HFFc6 (cell line): ENCODE measurements at places on chromosomes 12 and 14.

GRCh38 chr12:57580466-57580795, 10.6 kb upstream of the PIP4K2C start:
- DNase-seq = no peak

GRCh38 chr12:65595016-65595560, 229.2 kb upstream of the HMGA2 start:
- no peak for DNase-seq

DNA sequence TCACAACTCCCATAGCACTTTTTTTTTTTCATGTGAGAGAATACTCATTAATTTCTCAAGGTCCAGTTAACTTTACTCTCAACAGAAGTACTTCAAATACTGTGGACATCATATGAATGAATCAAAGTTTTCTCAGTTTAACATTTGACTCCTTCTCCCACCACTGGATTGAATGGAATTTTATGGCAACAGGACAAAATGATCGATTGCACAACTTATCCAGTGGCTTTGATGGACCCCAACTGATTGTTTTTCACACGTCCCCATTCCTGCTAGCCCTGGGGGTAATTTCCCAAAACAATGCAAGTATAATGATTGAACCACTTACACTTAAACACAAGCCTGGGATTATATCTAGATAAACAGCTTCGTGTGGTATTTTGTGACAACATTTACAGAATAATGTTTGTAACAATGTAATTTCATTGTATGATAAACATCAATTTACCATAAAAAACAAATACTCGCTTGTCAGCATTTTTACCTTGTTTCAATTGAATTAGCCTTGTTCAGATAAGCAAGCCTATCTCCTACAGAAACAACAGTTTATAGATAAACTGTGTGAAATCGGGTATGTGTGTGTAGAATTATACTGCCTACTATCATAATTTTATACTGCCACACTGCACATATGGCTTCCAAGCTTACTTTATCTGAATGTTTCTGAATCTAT, 60.9 kb downstream of the SOX5 start:
- no peak for DNase-seq

DNA sequence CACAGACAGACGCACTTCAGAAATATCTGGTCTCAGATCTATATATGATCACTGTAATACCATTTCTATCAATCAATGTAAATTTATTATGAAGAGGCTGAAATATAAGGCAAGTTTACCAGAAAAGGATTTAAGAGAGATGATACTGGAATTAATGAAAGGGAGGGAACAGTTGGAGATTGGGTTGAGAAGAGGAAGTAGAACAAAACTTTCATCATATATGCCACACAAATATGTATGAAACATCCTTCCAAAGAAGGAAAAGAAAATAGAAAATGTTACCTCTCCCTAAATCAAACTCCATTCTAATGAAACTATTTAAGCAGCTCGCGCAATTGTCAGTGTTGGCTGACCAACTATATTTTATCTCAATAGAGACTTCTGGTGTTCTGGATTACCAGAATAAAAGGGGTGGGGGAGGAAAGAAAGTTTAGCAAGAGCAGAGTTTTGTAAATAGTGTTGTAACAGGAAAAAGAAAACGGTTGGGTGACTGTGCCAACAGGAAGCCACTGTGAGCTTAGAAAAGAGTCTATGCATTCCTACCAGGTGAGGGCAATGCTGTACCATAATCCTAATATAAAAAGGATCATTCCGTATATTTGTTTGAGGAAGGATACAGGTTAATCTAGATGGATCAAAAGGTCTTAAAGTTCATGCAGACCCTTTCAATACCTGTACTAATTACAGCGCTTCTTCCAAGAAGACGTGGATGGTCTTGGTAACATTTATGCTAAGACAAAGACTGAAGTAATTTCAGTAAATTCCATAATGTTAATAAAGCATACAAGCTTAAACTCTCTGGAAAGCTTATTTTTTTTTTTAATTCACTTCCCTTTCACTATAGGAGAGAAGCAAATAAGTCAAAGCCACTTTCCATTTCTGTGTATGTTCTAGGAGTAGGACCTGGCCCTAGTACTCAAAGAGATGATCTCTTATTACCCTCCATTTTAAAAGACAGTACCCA, 14.5 kb upstream of the LLPH start:
- peak; percentile 59 for DNase-seq

- DNase-seq = peak; percentile 82
Observed at GRCh38 chr12:1083889-1084262, 92.9 kb downstream of the ERC1 start.

DNA sequence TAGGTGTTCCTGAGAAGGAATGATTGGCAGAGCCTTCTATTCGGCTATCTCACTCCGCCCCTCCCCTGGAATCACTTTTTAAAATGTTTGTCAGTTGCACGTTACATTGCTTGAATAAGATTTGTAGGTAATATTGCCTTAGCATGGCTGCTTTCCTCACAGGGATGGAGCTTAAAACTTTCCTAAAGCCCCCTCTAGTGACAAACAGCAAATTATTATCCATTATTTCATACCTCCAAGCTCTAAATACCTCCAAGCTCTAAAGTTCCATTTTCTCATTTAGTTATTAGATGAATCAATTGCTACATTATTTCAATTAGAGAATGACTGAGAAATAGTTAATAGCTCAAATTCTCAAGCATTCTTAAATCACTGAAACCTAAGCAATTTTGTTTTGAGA, 5.1 kb upstream of the SPATA7 start:
- DNase-seq = no peak

- no peak for DNase-seq
Observed at GRCh38 chr14:75406856-75407255, 21.0 kb upstream of the JDP2 start.

DNA sequence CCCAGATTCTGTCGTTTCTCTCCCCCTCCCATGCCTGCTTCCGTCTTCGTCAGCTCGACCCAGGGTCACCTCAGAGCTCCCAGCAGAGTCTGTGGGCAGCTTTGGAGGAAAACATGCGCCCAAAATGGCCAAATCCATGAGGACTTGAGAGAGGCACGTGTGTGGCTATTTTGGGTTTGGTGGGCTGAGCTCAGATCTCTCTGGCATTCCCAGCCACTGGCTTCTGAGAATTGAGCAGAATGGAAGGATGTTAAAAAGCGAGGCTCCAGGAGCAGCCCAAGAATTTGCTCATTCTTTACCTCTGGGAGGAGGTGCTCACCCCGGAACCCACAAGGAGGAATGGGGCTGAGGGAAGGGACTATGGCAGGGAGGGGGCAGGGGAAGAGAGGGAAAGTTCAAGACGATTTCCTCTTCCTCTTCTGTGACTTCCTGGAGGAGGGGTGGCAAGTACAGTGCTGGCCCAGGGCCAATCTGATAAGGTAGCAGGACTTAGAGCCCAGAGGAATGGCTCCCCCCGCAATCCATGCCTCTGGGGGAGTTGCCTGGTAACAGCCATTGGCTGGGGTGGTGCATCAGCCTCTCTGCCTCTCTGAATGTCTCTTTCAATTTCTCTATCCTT, 20.1 kb downstream of the TSPAN9 start:
- DNase-seq = peak; percentile 45

GRCh38 chr14:78197051-78197450, 26.9 kb downstream of the NRXN3 start:
- no peak for DNase-seq

GRCh38 chr14:75542588-75543091, 20.4 kb downstream of the BATF start:
- no peak for DNase-seq

GRCh38 chr12:29082522-29082921, 66.6 kb upstream of the FAR2 start:
- no peak for DNase-seq

DNA sequence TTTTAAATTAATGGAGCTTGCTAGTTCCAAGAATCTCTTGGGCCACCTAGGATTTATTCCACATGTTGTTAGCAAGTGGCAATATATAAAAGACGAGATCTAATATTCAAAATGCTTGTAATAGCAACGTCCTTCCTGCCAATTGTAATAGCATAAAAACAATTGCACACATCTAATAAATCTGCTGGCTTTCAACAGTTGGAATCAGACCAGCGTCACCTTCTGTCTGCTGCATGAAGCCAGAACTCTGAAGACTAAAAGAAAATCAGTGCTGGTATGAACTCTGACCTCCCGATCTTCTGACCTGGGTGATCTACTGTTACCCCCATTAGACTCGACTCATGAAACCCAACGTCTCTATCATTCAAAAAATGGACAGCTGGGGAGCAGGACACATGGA, 100.6 kb downstream of the DIO2 start:
- no peak for DNase-seq
